ENCODE measurements at places on chromosomes 6 and 20.
A peak's percentile ranks its signal among the peaks of the same experiment; 100 is the strongest.

DNA sequence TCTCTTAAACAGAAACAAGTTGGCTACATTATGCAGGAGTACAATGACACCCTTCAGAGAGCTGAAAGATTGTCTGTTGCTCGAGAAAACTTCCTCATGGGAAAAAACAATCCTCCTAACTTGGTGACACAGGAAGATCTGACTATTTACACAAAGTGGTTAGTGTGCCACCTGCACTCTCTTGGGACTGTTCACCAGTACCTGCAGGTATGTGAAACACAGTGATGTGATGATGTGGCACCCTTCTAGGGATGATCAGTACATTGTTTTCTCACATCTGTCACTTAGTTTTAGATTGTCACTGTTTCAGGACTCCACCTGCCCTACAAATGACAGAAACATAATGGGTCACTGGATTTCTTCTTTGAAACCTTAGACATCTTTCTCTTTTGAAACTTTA is 101.8 kb downstream of the CEP57L1 start:
- no peak for DNase-seq

- no peak for DNase-seq
Observed at GRCh38 chr6:72715119-72715518, 93.3 kb downstream of the KCNQ5 start.

DNA sequence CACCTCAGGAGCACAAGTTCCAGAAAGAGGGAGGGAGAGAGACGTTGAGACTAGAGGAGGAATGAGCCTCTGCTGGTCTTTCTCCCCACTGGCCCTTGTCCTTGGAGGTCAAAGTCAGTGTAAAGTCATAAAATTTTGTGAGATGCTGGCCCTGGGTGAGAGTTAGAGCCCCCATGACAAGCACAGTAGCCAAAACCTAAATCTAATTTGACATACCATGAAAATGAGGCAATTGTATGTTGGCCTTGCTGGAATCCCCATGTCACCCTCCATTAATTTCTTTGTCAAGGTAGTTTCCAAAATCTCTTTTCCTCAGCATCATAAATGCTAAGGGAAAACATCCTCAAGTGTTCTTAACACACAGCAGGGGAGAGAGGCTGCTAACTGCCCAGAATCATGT is 17.6 kb upstream of the NEDD9 start:
- DNase-seq = no peak

- no peak for DNase-seq
Observed at GRCh38 chr20:15834857-15835256, 738.4 kb downstream of the KIF16B start.

GRCh38 chr20:57470666-57471495 is 54.1 kb downstream of the CTCFL start:
- DNase-seq = no peak

- no peak for DNase-seq
Observed at GRCh38 chr6:15387118-15387517, 141.2 kb downstream of the JARID2 start.

GRCh38 chr20:36318166-36318565 is 12.0 kb downstream of the DLGAP4 start:
- no peak for DNase-seq

GRCh38 chr20:35226884-35227681 is 593 bp downstream of the MMP24 start:
- DNase-seq = no peak

DNA sequence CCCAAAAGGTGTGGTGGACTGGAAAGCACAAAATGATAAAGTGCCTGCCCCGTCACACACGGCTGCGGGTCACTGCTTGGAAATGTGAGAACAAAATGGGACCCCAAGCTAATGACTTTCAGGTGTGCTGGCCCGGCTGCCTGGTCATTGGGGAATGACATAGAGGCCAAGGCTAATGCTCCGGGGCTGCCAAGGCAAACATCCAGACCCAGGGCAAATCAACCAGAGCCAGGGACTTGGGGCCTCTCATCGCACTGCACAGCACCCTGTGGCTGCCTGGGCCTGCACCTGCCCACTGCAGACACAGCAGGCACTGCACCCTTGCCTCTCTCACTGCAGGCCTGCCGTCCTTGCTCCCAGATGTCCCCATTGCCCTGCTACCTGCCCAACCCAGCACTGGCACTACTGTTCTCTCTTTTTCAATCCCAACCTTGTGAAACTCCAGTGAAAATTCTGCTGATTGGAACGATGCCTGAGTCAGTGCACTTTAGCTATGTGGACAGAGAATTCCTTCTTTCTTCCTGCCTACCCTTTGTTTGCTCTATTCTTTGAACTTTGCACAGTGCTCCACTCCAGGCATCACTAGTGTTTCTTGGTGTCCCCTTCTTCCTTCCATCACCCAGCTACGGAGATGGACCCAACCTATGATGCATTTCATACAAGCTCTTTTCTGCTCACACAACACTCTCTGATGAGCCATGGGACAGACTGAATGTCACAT is 849.5 kb downstream of the MAFB start:
- DNase-seq = no peak

DNA sequence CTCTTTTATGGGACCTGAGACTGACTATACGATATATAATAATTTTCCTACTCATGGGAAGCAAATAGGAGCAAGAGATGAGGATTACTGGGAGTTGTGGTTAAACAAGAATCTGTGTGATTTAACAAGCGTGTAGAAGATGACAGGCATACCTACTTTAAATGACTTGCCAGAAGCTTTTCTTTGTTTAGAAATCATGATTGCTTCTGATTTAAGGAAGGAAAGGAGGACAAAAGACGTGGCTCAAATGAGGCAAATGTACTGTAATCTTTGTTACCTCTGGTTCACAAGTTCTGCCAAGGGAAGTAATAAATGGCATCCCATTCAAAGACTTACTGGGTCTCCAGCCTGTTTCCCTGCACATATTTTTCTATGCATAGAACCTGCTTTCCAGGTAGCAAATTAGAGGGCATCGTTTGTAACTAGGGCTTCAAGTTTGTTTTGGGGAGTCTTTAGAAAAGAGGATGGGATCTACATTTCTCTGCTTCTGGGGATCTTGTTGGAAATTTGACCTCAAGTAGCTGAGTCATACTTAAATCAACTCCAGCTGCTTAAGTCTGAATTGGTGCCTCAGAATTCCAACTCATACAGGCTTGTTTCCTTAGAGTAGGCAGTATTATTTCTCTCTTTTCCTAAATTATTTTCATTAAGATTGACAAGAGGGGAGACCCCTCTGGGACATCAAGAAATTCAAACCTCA is 2.9 kb upstream of the TRMT11 start:
- DNase-seq = no peak

GRCh38 chr6:166192136-166192535 is 24.5 kb upstream of the TBXT start:
- DNase-seq = no peak

GRCh38 chr20:36808317-36809257 is 35.0 kb upstream of the DSN1 start:
- DNase-seq = peak; percentile 73

DNA sequence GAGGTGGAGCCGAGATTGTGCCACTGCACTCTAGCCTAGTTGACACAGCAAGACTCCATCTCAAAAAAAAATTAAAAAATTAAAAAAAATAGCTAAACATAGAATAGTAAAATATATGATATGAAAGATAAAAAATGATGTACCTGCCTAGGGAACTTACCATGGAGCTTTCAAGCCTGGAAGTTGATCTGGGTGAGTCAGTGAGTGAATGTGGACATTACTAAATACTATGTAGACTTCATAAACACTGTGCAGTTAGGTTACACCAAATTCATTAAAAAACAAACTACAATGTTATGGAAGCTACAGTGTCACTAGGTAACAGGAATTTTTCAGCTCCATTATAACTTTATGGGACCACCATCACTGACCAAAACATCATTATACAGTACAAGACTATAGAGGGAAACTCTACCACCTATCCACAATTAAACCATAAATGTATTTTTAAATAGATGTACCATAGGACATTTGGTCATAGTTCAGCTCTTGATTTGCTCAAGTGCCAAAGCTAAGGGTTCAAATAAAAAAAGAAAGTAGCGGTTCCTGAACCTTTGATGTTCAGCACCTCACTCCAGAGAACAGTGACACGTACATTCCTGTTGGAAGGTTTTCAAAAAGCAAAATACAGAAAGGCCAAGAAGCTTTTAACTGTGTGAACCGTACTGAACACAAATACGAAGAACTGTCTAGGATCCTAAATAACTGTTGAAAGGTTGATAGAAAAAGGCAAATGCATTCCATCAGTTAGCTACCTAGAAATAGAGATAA is 52.4 kb upstream of the SPDEF start:
- DNase-seq = no peak

- DNase-seq = no peak
Observed at GRCh38 chr6:99575544-99576227, 7.2 kb upstream of the CCNC start.

GRCh38 chr20:5715071-5715841 is 34.9 kb upstream of the SHLD1 start:
- DNase-seq = no peak

DNA sequence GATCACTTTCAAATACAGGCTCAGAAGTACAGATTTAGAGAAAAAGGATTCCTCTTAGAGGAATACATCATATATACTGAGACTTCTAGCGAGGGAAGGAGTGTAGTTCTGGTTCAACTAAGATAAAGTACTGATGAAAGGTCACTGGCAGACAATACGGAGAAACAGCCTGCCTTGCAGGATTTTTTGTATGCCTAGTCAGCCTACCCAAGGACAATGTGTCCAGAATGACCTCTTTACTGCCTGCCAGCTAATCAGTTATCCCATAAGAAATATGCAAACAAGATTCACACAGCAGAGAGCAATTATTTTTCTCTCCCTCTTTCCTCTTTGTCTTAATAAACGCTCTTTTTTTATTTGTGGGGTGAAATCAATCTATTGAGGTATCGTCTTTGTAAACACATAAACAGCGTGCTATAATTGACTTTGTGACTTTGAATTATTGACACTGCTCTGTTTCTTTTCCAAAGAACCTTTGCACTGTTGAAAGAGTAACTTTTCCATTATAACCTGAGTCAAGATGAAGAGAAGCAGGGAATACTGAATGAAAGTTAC is 1.4 kb upstream of the TSPYL4 start:
- no peak for DNase-seq

- no peak for DNase-seq
Observed at GRCh38 chr20:63939061-63939935, 16.9 kb downstream of the UCKL1 start.

- no peak for DNase-seq
Observed at GRCh38 chr20:21548390-21549035, 34.6 kb upstream of the NKX2-2 start.

DNA sequence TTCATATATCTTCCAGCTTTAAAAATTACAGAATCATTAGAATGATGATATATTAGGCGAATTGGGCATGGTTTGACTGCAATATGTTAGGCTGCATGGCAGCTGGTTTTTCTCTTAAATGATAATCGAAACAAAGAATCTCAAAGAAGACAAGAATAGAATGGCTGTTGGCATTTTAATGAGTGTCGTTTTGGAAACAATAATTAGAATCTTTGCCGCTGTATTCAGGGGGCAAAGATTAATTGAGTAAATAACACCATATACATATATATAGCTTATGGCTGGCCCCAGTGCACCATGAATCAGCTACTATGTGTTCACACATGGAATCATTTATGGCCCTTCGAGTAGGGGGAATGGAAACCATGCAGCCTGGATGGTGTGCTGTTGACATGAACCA is 216.2 kb downstream of the RNF144B start:
- DNase-seq = no peak

GRCh38 chr6:52361414-52361944 is 472 bp upstream of the PAQR8 start:
- no peak for DNase-seq

DNA sequence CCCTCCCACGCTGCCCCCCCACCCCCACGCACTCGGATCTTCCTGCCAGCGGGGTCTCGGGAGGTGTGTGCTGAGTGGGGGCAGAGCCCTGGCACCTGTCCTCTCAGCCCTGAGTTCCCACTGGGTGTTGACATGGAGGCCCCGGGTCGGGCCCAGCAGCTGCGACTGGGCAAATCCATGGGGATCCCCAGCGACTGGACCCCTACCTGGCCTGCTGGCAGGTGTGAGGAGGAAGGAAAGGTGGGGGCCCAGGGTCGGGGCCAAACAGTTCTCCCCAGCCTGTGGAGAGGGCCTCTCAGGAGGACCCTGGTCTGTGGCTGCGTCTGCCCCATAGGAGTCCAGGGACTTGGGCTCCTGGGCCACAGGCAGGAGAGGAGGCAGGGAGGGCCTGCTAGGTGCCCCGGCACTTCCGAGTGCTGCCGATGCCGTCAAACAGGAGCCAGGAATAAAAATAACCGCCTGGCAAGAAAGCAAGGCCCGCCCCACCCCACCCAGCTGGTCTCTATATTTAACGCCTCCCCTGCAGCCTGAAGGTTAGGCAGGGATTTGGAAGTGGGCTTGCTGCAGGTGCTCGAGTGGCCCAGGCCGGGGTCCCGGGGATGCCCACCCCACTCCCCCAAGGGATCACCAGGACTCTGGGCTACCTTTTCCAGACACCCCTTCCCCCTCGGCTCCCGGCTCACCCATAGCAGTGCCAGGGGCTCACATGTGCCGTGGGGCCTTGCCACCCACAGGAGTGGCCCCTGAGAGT is 1.4 kb upstream of the EEF1A2 start:
- DNase-seq = no peak

DNA sequence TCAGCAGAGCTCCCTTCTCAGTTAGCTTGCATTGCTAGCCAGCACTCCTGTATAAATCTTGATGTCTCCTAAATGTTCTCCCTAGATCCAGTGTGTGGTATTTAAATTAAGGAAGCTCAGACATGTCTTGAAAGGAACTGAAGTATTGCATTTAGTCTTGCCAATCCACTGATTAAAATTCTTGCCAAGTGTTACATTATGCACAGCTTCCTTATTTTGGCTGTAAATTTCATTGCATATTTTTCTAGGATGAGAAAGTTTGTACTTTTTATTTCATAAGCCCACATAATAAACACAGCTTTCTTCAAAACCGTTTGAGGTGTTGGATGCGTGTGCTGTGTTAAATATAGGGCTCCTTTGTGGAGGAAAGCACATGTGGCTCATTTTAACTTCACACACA is 329.8 kb upstream of the FLRT3 start:
- DNase-seq = no peak

GRCh38 chr6:93447874-93448273 is 28.5 kb upstream of the EPHA7 start:
- no peak for DNase-seq

DNA sequence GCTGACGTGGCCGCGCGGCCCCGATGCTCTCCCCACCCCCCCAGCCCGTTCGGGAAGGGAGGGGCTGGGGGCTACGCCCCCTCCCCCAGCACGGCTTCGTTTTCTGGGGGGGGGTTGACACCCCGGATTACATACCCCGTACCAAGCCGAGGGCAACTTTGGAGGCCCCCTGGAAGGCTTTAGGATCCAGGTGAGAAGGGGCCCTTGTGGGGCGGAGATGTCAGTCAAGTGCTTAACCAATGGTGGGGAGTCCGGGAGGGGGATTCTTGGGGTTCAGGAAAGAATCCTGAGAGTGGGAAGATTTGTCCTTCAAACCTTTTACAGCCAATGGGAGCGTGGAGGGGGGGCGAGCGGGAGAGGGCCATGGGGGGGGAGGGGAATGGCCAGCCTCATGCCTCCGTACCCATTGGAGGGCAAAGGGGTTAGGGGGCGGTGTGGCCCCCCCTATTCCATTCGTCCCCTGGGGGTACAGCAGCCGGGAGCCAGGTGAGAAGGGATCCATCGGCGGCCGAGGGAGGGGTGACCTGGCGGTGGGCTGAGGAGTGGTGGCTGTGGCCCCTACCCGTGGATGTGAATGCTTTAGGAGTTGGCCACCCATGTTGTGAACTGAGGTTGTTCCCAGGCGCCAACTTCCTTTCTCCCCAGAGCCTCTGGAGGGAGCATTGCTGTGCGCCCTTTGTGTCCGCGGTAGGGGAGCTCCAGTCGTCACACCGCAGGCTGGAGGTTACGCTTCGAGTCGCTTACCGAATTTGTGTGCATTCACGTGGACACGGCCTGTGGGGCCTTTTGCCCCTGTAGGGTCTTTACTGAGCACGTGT is 682 bp downstream of the BRD2 start:
- no peak for DNase-seq
